ENCODE measurements at places on chromosomes 7 and 10.

DNA sequence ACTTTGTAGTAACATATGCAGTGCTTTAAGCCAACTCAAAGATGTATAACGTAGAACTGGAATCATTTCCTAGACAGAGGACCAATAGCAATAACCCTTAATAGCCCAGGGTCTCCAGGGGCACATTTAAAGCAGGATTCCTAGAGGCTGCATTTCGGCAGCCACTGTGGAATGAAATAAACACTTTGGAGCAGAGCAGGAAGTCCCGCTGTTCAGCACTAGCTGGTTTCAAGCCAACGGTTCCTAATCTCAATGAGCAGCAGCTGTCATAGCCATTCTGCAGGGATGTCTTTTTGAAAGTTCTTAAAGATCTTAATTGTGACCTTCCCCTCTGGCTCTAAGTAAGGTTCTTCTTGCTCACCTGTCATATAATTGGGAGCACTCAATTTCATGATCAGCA is 18.4 kb upstream of the MACROH2A2 start:
- no peak for DNase-seq

- DNase-seq = no peak
Observed at GRCh38 chr10:16717622-16718395, 99.4 kb downstream of the RSU1 start.

GRCh38 chr7:47483604-47484273 is 98.2 kb downstream of the TNS3 start:
- no peak for DNase-seq

GRCh38 chr10:112471878-112472487 is 25.0 kb downstream of the VTI1A start:
- DNase-seq = no peak

DNA sequence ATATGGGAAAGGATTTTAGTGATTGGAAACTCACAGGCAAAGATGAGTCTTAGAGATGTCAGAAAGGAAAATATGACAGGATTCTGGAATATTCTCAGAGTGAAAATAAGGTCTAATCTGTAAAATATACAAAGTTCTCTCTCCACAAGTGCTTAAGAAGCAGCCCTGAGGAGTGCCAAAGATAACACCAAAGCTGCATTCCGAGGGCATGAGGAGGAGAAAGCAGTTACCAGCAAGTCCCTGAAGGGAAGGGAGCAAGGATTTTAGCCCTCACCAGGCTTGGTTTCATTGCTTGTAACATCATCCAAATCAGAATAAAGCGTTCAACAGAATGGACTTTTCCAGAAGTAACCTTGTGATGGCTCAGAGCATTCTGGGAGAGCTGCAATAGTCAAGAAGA is 31.4 kb upstream of the DLX6 start:
- no peak for DNase-seq

GRCh38 chr10:32950591-32951108 is 7.4 kb downstream of the ITGB1 start:
- no peak for DNase-seq

DNA sequence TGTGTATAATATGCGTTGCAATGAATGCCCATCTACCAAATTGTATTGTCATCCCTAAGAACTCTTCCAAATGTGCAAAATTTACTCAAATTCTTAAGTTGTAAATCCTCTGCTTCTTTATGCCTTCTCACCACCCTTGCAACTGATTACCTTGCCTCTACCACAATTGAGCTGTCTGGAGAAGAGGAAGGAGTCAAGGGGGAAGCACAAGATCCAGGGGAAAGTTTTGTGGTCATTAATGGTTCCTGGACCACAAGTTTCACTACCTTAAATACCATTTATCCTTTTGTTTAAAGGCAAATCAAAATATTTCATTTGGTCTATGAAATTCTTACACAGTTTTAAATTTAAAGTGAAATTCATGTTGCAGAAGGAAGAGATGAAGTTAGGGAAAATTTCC is 16.7 kb downstream of the CRPPA start:
- DNase-seq = no peak

- DNase-seq = no peak
Observed at GRCh38 chr10:117274509-117274908, 33.6 kb downstream of the SLC18A2 start.

GRCh38 chr7:40015790-40016296 is 65.8 kb downstream of the CDK13 start:
- DNase-seq = no peak

DNA sequence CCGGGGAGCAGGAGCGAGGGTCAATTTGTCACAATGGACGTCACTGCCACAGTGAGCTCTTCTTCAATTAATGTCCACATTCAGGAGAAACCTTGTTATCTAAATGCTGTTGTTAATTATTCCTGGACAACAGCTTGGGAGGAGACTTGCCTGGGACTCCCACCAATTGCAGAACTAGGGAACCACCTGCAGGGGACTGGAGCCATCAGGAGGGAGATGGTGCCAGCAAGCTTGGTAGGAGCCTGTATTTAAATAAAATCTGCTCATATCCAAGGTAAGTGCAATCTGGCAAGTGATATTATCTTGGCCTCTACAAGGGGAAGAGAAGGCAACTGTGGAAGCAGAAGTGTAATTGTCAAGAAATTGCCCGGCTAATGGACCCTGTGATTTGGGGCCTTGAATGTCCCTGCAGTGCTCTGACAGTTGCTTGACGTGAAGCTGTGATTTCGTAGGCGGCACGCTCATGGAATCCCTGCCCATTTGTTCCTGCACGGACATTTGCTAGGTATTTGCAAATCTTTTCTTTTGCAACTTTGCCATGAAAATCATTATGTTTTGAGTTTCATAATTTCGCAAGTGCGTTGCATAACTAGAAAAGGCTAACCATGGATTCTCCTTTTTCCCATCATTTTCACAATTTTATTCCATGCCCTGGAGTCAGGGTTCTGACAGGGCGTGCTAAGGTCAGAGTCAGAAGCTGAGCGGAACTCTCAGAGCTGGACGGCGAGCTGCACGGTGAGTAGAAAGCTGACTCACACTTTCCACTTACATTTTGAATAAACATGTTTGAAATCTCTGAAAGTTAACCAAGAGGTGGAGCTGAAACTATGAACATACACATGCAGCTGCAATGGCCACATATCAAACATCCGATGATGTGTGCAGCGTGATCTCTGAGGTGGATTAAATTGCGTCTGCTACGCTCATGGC is 84.9 kb upstream of the TCERG1L start:
- no peak for DNase-seq

GRCh38 chr7:69553190-69553589 is 45.1 kb upstream of the AUTS2 start:
- DNase-seq = no peak

GRCh38 chr7:73635428-73636200 is 11.3 kb upstream of the MLXIPL start:
- DNase-seq = no peak

GRCh38 chr10:11210211-11210922 is 192.7 kb downstream of the CELF2 start:
- DNase-seq = no peak

- DNase-seq = no peak
Observed at GRCh38 chr10:71360735-71361134, 36.0 kb upstream of the CDH23 start.

DNA sequence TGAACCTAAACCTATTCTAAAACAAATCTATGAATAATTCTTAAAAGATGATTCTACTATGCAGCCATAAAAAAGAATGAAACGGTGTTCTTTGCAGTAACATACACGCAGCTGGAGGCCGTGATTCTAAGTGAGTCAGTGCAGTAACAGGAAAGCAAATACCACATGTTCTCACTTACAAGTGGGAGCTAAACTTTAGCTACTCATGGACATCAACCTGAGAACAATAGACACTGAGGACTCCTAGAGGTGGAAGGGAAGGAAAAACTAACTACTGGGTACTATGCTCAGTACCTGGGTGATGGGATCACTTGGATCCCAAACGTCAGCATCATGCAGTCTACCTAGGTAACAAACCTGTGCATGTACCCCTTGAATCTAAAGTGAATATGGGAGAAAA is 575.0 kb upstream of the MGMT start:
- DNase-seq = no peak

DNA sequence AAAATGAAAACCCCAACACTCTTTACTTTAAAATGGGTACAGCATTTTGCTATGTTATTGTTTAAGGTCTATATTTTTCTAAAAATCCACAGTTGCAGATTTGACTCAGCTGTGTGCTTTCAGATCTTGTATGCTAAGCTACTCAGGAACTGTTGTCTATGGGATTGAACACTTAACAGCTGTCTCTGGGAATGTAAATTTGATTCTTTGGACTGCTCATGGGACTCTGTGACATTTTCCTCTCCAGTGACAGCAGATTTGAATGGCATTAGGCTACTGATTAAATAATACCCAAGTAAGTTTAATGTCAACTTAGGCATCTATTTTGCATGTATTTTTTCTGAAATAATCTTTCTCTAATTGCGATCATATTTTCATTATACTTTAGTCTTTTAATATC is 1.7 kb upstream of the CD36 start:
- no peak for DNase-seq

DNA sequence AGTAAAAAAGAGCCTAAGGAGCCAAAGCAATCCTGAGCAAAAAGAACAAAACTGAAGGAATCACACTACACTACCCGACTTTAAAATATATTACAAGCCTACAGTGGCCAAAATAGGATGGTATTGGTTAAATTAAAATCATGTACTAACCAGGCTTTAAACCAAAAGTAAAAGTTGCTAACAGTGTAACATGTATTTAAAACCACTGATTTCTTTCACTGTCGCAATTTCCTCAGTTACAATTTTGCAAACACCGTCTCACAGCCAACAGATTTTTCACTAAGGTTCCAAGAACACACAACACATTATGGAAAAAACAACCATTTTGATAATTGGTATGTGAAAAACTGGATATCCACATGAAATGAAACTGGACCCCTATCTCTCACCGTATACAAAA is 74.0 kb downstream of the JMJD1C start:
- no peak for DNase-seq

DNA sequence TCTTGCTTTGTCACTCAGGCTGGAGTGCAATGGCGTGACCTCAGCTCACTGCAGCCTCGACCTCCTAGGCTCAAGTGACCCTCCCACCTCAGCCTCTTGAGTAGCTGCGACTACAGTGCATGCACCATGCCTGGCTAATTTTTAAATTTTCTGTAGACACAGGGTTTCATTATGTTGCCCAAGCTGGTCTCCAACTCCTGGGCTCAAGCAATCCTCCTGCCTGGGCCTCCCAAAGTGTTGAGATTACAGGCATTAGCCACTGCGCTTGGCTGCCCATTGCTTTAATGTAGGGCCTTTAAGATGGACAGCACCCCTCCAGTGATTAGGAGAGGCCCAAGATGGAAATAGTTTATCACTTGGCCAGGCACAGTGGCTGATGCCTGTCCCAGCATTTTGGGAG is 39.4 kb downstream of the NIPSNAP2 start:
- DNase-seq = no peak

GRCh38 chr7:141272417-141272816 is 198.6 kb downstream of the TMEM178B start:
- no peak for DNase-seq

DNA sequence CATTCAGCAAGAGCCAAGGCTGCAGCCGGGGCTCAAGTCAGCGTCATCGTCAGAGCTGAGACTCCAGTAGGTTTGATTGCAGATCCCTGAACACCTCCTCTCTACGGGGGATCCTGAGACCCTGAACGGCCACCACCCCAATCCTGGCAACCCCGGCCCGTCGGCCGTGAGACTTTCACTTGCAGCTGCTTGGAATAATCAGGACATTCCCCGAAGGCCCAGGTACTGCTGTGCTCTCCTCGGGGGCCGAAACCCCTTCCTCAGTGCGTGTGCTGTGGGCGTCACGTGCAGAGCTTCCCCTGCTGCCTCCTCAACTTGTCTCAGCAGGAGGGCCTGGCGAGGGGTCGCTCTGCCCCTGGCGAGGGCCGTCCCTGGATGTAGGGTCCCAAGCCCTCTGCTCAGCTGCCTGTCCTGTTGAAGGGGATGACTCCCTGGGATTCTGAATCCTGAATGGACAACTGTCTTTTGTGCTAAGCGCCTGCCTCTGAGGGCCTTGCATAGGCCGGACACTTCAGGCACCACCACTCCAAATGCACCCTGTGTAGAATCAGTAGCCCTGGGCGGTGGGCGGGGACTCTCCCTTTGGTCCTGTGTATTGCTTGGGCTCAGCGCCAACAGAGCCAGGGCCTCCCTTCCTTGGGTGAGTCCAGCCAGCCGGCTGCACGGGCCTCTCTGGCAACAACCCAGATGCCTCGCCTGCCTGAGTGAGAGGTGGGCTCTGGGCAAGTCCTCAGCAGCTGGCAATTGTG is 63.8 kb upstream of the EBF3 start:
- DNase-seq = no peak

DNA sequence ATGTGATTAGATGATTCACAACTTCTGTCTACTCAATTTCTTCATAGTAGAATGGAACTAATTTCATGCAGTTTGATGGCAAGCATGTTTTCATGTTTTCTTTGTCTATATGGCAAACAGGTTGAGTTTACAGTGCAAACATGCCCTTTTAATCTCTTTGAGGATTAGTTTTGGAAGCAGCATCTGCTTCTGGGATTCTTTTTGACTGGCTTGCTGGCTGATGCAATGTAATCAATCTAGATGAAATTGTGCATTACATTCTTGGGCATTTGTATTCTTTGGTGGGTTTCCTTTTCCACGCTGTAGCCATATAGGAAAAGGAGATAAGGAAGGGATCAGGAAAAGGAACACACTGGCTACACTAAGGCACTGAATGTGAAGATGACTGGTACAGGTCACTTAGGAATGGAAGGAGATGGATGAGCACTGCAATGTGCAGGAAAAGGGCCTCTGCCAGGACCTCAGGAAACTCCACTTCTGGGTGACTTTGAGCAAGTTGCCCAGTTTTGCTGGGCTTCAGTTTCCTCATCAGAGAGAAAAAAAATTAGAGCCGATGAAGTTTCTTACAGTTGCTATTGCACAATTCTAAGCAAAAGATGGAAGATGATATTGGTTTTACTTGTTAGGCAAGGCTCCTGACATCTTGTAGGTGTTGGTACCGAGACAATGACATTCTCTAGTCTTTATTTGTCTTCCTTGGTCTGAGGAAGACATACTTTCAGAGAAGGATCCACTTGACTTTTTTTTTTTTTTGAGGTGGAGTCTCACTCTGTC is 269.1 kb downstream of the SUGCT start:
- no peak for DNase-seq
